ENCODE measurements at places on chromosomes 5 and 9. TPM values are rescaled to one million over a fixed set of nuclear protein-coding genes. Genes with fewer than 3 reads are reported as not detected.

GRCh38 chr9:1085086-1085485 is 34.9 kb downstream of the DMRT2 start:
- no peak for DNase-seq

DNA sequence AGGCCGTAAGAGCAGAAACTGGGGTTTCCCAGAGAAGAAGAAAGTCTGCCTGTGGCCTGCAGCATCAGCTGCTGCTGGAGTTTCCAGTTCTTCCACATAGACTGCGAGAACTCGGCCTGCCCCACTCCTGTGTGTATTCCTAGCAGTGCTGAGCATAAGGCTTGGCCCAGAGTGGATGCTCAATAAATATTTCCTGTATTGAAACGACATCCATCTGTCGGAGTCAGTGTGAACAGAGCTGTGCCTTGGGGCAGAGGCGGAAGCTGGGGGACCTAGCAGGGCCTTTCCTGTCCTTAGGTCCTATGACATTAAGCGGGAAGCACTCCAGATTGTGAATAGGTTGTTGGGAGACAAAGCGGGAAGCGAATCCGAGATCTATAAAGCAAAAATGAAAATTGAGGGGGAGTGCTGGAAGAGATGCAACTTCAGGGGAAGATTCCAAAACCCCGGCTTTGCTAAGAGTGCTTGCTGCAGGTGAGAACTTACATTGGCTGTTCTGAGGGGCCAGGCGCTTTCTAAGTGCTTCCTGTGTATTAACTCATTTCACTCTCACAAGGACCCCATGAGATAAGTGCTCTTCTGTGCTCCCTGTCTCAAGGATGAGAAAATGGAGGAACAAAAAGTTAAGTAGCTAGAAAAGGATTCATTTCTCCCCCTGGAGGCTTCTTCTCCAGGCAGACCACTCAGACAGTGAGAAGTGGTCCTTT is 76.1 kb upstream of the CXCL14 start:
- no peak for DNase-seq

DNA sequence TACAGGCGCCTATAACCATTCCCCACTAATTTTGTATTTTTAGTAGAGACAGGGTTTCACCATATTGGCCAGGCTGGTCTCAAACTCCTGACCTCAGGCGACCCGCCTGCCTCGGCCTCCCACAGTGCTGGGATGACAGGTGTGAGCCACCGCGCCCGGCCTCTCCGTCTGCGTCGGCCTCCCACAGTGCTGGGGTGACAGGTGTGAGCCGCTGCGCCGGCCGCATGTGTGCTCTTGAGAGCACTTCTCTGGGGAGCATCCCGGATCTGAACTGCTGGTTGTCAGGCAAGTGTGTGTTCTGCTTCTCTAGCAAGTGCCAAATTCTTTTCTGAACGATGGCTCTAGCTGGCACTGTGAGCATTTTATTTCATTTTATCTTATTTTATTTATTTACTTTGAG is 3.7 kb upstream of the ENTPD2 start:
- no peak for DNase-seq

DNA sequence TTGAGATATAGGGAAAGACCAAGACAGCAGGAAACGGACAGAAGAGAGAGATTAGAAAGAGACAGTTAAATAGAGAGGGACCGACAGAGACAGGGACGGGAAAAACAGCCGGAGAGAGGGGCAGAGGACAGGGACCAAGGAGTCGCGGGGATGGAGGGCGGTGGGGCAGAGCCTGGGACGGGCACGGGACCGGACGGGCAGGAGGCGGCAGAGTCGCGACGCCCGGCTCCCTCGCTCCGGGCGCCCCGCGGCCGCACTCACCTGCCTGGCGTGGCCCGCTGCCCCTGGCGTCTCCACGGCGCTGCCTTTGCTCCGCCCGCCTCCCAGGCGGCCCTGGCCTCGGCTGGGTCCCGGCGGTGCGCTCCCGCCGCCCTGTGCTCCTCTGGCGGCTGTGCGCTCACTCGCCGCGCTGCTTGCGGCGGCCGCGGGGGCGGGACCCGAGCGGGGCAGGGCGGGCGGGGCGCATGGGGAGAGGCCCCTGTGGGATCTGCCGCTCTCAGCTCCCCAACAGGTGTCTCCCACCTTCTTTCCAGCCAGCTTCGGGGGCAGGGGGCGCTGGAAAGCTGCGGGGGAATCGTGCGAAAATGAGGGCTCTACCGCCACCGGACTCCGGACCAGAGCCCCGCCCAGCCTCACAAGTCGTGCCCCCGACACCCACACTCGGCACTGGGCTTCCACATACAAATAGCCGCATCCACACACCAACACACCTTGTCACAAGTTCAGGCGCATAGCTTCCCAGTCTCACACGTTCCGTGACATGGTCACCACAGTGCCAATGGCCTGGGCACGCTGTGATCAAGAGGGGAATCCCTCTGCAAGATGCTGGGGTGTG is at the start of gene ARID3C:
Gene ARID3C (minus strand): TSS at position 411 of the 835 bp plus-strand sequence. CDS start 1,052 bp downstream, outside the sequence.
- no peak for DNase-seq

DNA sequence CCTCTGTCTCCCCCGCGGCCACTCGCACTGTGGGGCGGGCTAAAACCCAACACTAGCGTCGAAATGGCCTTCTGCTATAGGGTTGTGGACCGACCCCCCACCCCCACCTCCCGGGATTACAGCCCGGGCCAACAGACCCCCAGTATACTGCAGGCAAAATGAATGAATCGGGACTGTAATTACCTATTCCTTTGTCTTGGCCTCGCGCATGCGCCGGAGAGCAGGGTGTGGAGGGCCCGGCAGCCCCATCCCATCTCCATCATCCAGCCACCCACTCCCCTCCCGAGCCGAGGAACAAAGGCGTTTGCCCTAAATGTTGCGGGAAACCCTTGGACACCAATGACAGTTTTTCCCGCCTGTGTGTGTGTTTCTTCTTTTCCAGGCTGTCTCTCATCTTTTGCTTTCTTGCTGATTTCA is 1.6 kb downstream of the BASP1 start:
- no peak for DNase-seq

GRCh38 chr5:53900677-53901076 is 340.2 kb downstream of the NDUFS4 start:
- no peak for DNase-seq

DNA sequence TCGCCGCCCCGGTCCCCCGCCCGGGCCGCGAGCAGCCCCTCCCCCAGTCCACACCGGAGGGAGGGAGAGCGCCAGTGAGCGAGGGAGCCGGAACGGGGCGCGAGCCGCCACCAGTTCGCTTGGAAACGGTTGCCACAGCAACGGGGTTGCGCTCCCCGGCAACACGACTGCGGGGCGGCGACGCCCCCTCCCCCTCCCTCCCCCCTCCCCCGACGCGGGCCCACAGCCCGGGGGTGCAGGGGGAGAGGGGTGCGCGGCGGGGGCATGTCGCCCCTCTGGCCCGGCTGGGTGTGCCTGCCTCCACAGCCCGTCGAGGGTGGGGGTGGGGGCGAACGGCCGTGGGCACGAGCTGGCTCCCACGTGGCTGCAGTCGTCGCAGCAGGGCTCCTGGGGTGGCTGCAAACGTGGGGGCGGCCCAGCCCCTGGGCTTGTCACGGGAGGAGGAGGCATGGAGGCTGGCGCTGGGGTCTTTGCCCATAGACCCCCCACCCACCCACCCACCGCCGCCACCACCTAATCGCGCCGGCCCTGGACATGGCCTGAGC is 524 bp downstream of the PRR7 start:
- DNase-seq: no peak

DNA sequence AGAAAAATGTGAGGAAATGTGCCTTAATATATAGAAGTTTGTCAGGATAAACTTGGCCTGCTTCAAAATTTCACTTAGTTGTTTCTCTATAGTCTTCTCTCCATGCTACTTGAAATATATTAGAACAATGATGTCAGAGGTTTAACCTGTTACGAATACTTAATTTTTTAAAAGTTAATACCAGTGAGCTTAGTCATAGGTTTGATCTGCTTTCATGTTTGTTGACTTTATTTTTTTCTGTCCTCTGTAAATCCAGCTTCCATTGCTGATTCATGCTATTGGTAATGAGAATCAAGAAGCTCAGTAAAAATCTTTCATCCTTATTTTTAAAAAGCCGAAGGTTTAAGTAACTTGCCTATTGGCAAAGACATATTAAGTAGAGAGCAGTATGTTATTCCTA is 27.9 kb downstream of the BDP1 start:
- DNase-seq: peak; percentile 2

DNA sequence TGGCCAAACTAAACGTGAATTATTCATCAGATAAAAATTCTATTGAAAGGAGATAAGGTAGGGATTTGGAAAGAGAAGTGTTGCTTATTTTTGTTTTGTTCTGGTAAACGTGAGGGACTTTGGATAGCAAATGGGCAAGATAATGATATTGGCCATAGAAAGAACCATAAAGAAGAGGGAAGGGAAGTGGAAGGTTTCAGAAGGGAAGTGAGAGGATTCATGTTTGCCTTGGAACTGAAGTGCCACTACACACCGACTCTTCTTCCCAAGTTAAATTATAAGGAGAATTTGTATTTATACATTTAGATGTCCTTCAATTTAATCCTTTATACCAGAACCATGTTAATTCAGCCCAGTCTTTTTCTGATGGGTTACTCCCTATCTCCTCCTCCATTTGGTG is 42.1 kb upstream of the TAF11L2 start:
- no peak for DNase-seq

GRCh38 chr9:131835151-131835910 is 95.5 kb upstream of the RAPGEF1 start:
- no peak for DNase-seq

DNA sequence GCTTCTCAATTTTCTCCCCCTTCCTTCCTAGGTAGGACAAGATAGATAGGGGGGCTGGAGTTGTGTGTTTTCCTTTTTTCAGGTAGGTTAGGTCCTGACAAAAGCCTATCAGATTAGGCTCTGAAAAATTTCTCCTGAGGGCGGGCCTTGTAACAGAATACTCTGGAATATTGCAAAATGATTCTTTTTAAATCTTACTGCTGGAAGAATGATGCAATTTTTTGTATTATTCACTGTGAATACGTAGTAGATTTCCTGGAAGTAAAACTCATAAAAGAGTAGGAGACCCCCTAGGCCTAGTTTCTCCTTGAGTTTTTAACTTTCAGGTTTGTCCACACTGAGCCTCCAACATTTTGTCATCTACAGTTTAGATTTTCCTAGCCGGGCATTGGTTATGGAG is 1701.8 kb downstream of the EFNA5 start:
- no peak for DNase-seq

DNA sequence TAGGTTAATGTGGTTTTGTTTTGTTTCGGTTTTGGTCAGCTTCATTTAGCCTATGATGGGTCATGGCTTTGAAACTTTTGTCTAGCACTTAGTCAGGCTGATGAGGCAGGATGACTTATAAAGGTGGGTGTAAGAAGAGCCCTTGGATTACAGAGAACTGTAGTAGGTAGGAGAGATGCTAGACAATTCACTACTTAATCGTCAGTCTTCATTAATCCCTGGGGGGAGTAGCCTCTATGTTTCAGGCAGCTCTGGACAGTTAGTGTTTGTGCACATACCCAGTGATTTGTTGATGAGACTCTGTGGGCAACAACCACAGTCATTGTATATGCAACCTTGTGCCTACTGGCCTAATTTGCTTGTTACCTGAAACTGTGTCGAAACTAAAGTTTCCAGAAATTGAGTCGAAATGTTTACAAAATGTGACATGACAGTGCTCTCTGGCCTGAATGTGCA is 113.3 kb downstream of the MTREX start:
- no peak for DNase-seq

- DNase-seq: no peak
Measured at GRCh38 chr5:168752012-168752411, 172.8 kb upstream of the PANK3 start.

GRCh38 chr5:147307170-147307569 is 72.3 kb downstream of the STK32A start:
- DNase-seq: no peak

- DNase-seq: no peak
Measured at GRCh38 chr5:178298283-178298807, 65.7 kb upstream of the PHYKPL start.

DNA sequence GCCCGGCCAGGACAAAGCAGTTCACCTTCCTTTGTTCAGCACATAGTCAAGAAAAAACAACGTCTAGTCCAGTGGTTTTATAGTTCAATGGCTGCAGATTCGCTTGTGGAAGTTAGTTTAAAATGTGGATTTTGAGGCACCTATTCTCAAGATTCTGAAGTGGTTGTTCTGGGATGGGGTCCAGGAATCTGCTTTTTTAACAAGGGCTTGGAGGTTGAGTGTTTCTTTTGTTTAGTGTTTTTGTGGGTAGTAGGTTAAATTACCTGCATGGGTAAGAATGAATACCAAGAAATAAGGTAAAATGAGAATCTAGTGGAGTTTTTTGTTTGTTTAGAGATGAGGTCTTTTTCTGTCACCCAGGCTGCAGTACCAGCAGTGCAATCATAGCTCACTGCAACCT is 28.4 kb upstream of the NADK2 start:
- no peak for DNase-seq

DNA sequence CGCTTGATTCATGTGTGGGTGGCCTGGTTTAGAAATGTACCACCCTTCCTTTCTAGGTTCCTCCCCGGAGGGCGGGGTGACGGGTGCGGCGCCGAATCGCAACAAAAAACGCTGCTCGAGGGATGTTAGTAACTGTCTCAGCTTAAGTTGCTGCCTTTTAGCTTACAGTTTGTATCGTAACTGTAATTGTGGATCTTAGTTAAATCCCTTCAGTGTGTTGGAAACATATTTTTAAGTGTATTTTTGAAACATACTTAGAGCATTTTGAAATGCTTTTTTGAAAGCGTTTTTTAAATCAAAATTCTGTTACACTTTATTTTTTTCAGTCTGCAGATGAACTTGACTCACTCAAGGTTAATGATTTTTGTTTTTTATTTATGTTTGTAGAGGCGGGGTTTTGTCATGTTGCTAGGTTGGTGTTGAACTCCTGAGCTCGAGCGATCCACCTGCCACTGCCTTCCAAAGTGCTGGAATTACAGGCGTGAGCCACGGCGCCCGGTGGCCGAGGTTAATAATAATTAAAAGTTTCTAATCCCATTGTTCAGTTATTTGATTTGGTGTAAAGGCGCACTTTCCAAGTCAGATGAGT is 997 bp upstream of the CHD1 start:
- no peak for DNase-seq

DNA sequence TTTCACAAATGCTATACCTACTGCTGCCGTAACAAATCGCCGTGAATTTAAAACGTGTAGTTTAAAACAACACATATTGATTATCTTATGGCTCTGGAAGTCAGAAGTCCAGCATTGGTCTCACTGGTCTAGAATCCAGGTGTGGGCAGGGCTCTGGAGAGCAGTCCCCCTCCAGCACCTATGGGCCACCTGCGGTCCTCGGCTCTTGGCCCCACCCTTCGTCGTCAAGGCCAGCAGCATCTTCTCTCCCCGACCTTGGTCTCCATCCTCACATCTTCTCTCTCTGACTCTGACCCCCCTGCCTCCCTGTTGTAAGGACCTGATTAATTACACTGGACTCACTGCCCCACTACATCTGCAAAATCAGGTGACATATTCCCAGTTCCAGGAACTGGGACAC is 106.4 kb upstream of the COL5A1 start:
- DNase-seq: no peak

GRCh38 chr9:98383758-98384157 is 128.3 kb upstream of the TBC1D2 start:
- no peak for DNase-seq

GRCh38 chr9:36119476-36119875 is 17.1 kb upstream of the GLIPR2 start:
- DNase-seq: no peak

PKN3 gene
- 1.3 TPM for polyA plus RNA-seq

PCDHB8 gene
- polyA plus RNA-seq: not detected

CDKN2B-AS1 gene
- 1.4 TPM for polyA plus RNA-seq

ZMYND19 gene
- polyA plus RNA-seq: 28.1 TPM

C7 gene
- polyA plus RNA-seq: not detected

DOCK8 gene
- polyA plus RNA-seq: 1.5 TPM

CATSPER3 gene
- polyA plus RNA-seq: 0.10 TPM

PRR16 gene
- 0.05 TPM for polyA plus RNA-seq

Data from keratinocyte (primary cell).